Stimulated activated CD4-positive, alpha-beta T cell treated with anti-CD3 and anti-CD28 coated beads, TNF-alpha, amount 100 ng/mL, for 24 hours (primary cell): ENCODE measurements at places on chromosomes 6 and 20.

DNA sequence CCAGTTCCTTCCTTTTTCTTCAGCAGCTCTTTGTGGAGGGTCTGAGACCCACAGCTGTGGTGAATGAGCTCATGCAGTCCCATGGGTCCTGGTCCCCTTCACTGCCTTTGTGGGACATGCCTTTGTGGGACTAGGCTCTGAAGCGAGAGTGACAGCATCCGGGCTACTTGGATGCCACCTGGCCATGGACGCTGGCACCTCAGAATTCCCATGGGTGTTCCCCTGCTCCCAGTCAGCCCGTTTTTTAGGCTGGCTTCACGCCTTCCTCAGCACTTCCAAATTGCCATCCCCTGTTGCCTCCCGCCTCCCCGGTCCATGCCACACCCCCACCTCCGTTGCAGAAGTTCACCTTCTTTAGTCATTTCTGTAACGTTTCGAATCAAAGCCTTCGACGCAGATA is 45.1 kb downstream of the RAMACL start:
- no peak for DNase-seq

- DNase-seq: no peak
These were observed 37.8 kb downstream of the CPXM1 start for GRCh38 chr20:2762578-2763131.

- no peak for DNase-seq
These were observed 35.2 kb upstream of the CLDN20 start for GRCh38 chr6:155228546-155229166.

- DNase-seq: no peak
These were observed 1.2 kb downstream of the PAK5 start for GRCh38 chr20:9837634-9838033.

DNA sequence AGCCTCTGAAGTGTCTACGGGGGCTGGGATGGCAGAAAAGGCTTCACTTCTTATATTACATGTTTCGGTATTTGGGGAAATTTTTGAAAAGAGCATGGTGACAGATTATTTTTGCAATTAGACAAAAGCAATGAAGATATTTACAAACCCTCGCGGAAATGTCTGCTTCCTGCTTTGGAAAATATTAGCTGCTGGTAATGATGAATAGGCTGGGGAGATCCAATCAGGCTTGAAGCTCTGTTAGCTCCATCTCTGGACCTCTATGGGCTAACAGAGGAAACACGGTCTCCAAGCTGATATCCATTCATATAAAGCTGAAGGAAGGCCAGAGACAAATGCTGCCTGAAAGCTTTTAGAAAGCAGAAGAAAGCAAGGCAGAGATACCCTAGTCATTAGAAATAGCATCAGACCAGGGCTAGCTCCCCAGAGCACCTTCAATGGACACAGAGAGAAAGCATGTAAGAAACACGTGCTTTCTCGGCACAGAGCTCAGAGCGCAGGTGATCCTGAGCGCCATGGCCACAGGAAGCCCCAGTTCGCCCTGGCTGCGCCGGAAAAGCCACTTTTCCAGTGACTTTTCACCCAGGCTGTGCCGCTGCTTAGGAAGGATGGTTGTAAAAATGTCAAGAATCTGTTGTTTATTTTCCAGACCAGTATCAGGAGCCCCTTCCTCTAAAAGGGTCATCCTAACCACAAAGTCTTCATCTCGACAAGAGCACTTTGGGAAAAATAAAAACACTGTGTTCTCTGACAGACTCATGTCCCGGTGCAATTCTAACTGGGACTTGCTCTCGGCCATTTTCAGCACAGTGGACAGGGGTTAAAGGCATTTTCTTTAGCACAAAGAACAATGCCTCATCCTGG is 68.5 kb upstream of the NFATC2 start:
- DNase-seq: no peak

DNA sequence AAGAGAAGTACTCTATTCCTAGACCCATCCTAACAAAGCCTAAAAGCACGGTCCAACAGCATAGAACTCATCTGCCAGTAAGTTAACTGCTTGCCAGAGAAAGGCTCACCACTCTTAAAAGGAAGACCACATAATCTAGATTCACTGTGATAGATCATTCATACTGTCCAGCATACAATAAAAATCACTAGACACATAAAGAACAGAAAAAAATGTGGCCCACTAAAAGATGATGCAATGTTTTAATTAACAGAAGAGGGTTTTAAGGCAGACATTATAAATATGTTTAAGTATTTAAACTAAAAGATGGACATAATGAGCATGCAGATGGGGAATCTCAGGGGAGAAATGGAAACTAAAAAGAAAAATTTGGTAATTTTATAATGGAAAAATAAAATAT is 157.5 kb upstream of the CDH4 start:
- DNase-seq: no peak
